ENCODE measurements at places on chromosomes 4 and X. TPM values are rescaled to one million over a fixed set of nuclear protein-coding genes. Genes with fewer than 3 reads are reported as not detected.

- no peak for DNase-seq
- no peaks in the 10 kb centered on the region for H3K27me3 ChIP-seq
- no peak overlapping the region for H3K27ac ChIP-seq
- no peaks in the 10 kb centered on the region for H3K36me3 ChIP-seq
- no peaks in the 10 kb centered on the region for H3K4me1 ChIP-seq
- no peak overlapping the region for H3K4me3 ChIP-seq
These were observed 109.6 kb downstream of the PACRGL start for GRCh38 chr4:20809812-20810211.

DNA sequence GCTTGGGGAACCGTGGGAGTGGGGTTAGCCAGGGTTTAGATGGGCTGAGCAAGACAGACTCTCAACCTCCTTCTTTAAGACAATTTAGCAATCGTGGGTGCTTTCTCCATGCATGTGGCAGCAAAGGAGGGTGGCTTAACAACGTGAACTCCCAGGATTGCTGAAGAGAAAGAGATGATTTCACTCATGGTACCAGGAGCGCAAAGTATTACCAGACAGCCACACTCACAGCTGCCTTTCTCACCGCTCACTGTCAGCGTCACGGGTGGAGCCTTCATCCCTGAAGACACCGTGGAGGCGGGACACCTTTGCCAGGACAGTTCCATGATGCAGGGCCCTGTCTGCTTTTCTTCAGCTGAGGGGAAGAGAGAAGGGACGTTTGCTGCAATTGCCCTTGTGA, 212.5 kb upstream of the PSAPL1 start:
- H3K27me3 ChIP-seq = no peaks in the 10 kb centered on the region
- no peaks in the 10 kb centered on the region for H3K4me1 ChIP-seq
- DNase-seq = no peak
- H3K27ac ChIP-seq = no peak overlapping the region
- no peak overlapping the region for H3K4me3 ChIP-seq

- no peak overlapping the region for H3K27ac ChIP-seq
- no peaks in the 10 kb centered on the region for H3K4me1 ChIP-seq
These were observed 463 bp downstream of the CT45A10 start for GRCh38 chrX:135892781-135893180.

GRCh38 chr4:40150932-40151331, 45.9 kb upstream of the RHOH start:
- H3K4me1 ChIP-seq = no peaks in the 10 kb centered on the region
- H3K27ac ChIP-seq = no peak overlapping the region
- H3K4me3 ChIP-seq = no peak overlapping the region
- DNase-seq = no peak

GRCh38 chrX:149647505-149647904, 15.9 kb upstream of the TMEM185A start:
- H3K4me3 ChIP-seq = no peak overlapping the region
- DNase-seq = no peak
- H3K4me1 ChIP-seq = no peaks in the 10 kb centered on the region
- no peaks in the 10 kb centered on the region for H3K36me3 ChIP-seq
- no peak overlapping the region for H3K27ac ChIP-seq
- no peaks in the 10 kb centered on the region for H3K27me3 ChIP-seq

DNA sequence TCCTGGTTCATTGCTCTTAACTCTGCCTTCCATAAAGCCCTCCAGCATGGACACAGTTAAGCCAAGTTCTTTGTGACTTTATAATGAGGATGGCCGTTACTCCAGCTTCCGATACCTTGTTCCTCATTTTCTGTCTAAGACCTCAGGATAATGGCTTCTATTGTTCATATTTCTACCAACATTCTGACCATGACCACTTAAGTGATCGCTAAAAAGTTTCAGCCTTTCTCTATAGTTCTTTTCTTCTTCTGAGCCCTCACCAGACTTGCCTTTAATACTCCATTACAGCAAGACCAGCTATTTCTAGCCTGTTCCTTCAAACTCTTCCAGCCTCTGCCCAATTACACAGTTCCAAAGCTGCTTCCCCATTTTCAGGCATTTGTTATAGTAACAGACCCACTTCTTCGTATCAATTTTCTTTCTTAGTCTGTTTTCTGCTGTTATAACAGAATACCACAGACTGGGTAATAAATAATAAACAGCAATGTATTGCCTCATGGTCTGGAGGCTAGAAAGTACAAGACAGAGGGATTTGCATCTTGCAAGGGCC, 12.3 kb downstream of the RNF175 start:
- no peaks in the 10 kb centered on the region for H3K36me3 ChIP-seq
- no peak overlapping the region for H3K4me3 ChIP-seq
- DNase-seq = no peak
- no peaks in the 10 kb centered on the region for H3K4me1 ChIP-seq

DNA sequence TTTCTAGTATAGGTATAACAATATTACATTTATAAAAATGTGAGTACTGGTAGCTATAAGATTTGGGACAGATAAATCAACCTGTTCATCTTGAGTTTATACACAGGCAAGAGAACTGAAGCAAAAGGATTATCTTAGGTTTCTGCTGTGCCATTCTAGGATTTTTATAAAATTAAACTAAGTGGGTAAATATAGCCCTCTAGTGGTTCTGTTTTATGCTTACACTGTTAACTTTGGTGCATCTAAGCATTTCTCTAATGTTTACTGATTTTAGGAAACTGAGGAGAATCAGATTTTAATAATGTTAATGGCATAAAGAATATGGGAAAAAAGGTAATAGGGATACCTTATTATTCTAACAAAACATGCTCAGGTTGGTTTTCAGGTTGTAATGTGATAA, 1.1 kb upstream of the RRH start:
- no peak overlapping the region for H3K27ac ChIP-seq
- H3K4me3 ChIP-seq = no peak overlapping the region
- peaks cover 3% of the 10 kb centered on the region for H3K36me3 ChIP-seq
- H3K27me3 ChIP-seq = no peaks in the 10 kb centered on the region
- H3K4me1 ChIP-seq = no peaks in the 10 kb centered on the region

DNA sequence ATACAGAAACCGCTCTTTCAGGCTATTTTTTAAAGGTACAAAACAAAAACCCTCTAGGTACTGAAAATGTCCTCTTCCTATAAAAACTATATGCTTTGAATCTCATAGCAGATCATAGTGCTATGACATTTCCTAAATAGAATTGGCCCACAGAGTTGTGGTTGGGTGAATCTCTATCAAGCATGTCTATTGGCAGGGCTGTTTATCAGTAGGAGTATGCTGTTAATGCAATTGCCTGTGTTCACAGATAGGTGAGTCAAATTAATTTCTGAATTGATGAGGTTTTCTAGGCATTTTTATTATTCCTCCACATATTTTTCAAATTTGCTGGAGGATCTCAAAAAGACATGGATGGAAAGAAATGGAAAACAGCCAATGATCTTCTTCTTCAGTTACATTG, 73.9 kb downstream of the QRFPR start:
- no peak overlapping the region for H3K4me3 ChIP-seq
- H3K36me3 ChIP-seq = no peaks in the 10 kb centered on the region
- no peak overlapping the region for H3K27ac ChIP-seq
- no peaks in the 10 kb centered on the region for H3K27me3 ChIP-seq
- H3K4me1 ChIP-seq = no peaks in the 10 kb centered on the region

GRCh38 chr4:56085275-56085674, 136.5 kb downstream of the CEP135 start:
- H3K36me3 ChIP-seq = no peaks in the 10 kb centered on the region
- H3K27me3 ChIP-seq = no peaks in the 10 kb centered on the region
- H3K4me3 ChIP-seq = no peak overlapping the region
- no peak overlapping the region for H3K27ac ChIP-seq
- DNase-seq = no peak
- H3K4me1 ChIP-seq = no peaks in the 10 kb centered on the region

DNA sequence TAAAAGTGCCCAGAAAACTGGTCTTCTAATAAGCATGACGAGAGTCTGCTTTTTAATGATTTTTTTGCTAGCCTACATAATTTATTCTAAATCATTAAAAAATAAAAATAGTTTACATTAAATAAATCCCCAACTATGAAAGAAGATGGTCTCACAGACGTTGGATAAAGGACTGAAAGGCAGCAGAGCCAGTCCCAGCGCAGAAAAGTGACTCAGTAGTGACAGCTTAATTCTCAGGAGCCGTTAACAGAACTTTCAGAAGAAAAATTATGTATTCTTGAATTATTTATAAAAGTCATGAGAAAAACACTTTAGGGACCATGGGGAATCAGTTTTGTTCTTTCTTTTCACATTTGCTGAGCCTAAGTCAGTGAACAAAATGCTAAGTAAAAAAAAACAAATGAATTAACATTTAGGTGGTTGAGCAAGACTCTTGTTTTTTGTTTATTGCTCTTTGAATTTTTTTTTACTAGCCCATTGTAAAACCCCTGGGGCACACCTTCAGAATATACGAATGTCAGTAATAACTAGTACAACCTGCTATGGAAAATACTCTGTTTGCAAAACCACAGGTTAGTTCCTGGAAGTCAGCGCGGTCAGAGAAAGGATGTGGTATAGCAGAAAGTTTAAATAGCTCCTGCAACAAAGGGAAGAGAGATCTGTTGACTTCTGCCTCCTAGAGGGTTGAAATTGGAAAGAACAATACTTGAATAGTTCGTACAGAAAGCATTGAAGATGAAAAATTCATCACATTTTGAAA, 50.4 kb upstream of the CCDC160 start:
- no peak overlapping the region for H3K27ac ChIP-seq
- H3K36me3 ChIP-seq = no peaks in the 10 kb centered on the region
- no peaks in the 10 kb centered on the region for H3K27me3 ChIP-seq
- no peak for DNase-seq

GRCh38 chr4:11469650-11470437, 41.1 kb upstream of the HS3ST1 start:
- no peaks in the 10 kb centered on the region for H3K36me3 ChIP-seq
- H3K27me3 ChIP-seq = no peaks in the 10 kb centered on the region
- no peak for DNase-seq
- H3K27ac ChIP-seq = no peak overlapping the region
- no peaks in the 10 kb centered on the region for H3K4me1 ChIP-seq

- no peaks in the 10 kb centered on the region for H3K4me1 ChIP-seq
- no peaks in the 10 kb centered on the region for H3K27me3 ChIP-seq
- no peak for DNase-seq
- H3K4me3 ChIP-seq = no peak overlapping the region
- H3K27ac ChIP-seq = no peak overlapping the region
- H3K36me3 ChIP-seq = peaks cover 10% of the 10 kb centered on the region
These were observed 84.0 kb downstream of the RBPJ start for GRCh38 chr4:26404743-26405206.

DNA sequence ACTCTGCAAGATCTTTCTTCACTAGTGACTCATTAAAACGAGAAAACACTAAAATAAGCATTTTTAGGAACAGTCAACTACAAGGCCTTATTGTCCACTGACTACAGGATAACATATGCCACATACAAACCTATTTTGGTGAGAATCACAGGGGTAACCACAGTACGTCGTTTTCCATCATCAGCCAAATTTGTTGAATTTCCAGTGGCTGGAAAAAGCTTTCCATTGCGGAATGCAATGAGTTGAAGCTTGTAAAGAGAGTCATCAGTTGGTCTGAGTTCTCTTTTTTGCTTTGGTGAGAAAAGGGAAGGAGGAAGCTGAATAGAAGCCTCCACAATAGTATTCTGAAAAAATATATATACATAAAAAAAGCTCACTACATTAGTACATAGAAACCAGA, 102.4 kb downstream of the ADGRA3 start:
- no peaks in the 10 kb centered on the region for H3K27me3 ChIP-seq
- H3K36me3 ChIP-seq = no peaks in the 10 kb centered on the region
- no peak overlapping the region for H3K4me3 ChIP-seq
- no peak for DNase-seq
- H3K27ac ChIP-seq = no peak overlapping the region
- H3K4me1 ChIP-seq = no peaks in the 10 kb centered on the region

DNA sequence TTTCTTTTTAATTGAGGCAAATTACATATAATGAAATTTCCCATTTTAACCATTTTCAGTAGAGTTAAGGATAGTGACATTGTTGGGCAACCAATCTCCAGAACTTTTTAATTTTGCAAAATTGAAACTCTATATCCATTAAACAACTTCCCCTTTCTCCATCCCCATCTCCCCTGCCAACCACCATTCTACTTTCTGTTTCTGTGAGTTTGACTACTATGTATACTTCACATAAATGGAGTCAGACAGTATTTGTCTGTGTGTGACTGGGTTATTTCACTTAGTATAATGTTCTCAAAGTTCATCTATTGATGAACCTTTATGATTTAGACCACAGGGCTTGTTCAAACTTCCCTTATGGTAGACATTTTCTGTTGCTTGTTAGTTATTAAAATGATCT, 364.5 kb upstream of the MAD2L1 start:
- no peaks in the 10 kb centered on the region for H3K27me3 ChIP-seq
- H3K4me3 ChIP-seq = no peak overlapping the region
- H3K27ac ChIP-seq = no peak overlapping the region
- no peaks in the 10 kb centered on the region for H3K36me3 ChIP-seq
- H3K4me1 ChIP-seq = no peaks in the 10 kb centered on the region
- DNase-seq = no peak

DNA sequence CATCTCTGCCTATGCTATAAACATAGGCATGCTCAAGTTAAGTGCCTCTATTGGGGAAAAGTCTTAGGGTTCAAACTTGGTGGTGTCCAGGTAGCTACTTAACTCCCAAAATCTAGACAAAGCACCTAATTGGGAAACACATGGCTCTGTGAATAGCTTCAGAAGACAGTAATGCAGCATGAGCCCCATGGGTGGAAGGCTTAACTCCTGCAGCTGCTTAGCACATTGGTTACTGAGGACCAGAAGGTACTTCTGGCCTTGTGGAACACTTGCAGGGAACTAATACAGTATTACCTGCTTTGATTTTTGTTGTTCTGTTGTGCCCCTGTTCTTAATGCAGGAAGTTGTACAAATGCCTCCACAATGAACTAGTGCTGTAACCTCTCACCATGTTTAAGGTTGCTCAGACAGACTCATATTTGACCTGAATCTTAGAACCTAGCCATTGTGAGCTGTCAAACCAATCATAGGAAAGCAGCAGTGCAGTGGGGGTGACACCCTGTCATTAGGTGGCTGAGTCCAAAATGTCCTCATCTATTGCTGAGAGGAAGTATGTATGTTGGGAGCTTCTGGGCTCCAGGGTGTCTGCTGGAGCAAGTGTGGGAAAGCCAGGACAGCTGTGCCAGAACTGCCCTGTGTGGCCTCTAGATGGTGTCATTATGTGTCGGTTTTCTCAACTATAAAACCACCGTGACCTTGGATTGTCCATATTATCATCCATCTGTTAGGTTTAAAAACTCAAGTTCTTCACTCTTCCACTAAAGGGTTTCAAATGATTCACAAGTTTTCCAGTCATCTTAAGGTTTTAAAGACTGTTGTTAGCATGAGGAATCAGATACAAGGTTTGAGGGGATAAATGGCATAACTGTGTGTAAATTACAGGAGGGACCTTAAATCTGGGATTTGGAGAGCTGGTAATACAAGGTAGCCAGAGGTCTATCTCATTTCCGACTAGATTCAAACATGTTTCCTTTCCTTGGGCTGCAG, 69.9 kb upstream of the WDR1 start:
- H3K4me1 ChIP-seq = no peaks in the 10 kb centered on the region
- no peaks in the 10 kb centered on the region for H3K36me3 ChIP-seq
- no peak for DNase-seq
- no peaks in the 10 kb centered on the region for H3K27me3 ChIP-seq
- no peak overlapping the region for H3K4me3 ChIP-seq
- no peak overlapping the region for H3K27ac ChIP-seq

PAGE2B gene
- not detected for total RNA-seq

MED12 gene
- 25.7 TPM for total RNA-seq

ERVMER34-1 gene
- total RNA-seq = 0.95 TPM

PAGE2 gene
- not detected for total RNA-seq

XPNPEP2 gene
- 0.22 TPM for total RNA-seq

CITED1 gene
- total RNA-seq = not detected

MAGED1 gene
- 76.5 TPM for total RNA-seq

TMPRSS11A gene
- total RNA-seq = not detected

CXCL10 gene
- total RNA-seq = 1.7 TPM

DACH2 gene
- 0.40 TPM for total RNA-seq
